ENCODE measurements at places on chromosomes 6 and 20. TPM values are rescaled to one million over a fixed set of nuclear protein-coding genes. Genes with fewer than 3 reads are reported as not detected.

RARS2 gene
- total RNA-seq = 30.2 TPM

BPIFB1 gene
- total RNA-seq = not detected

ISM1 gene
- 2.6 TPM for total RNA-seq

FAXC gene
- 5.9 TPM for total RNA-seq

SLC16A10 gene
- total RNA-seq = 5.2 TPM

CPXM1 gene
- total RNA-seq = not detected

ERVFRD-1 gene
- not detected for total RNA-seq

REM1 gene
- total RNA-seq = not detected

C20orf204 gene
- 0.50 TPM for total RNA-seq

TNFRSF6B gene
- 5.9 TPM for total RNA-seq

CRISP2 gene
- not detected for total RNA-seq

ZFP64 gene
- 14.6 TPM for total RNA-seq

NRSN1 gene
- total RNA-seq = not detected

DNA sequence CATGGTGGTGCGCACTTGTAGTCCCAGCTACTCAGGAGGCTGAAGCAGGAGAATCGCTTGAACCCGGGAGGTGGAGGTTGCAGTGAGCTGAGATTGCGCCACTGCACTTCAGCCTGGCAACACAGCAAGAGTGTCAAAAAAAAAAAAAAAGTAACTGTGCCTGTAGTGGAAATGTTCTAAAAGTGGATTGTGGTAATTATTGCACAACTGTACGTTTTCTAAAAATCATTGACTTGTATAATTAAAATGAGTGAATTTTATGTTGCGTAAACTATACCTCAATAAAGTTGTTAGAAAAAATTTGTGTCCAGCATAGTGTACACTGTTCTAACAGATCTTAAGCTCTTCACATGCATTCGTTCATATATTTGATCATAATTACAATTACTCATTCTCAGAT lies 5.5 kb downstream of the SEC23B start:
- no peak for DNase-seq

GRCh38 chr20:9276966-9277468 lies 208.1 kb downstream of the PLCB4 start:
- DNase-seq = no peak

DNA sequence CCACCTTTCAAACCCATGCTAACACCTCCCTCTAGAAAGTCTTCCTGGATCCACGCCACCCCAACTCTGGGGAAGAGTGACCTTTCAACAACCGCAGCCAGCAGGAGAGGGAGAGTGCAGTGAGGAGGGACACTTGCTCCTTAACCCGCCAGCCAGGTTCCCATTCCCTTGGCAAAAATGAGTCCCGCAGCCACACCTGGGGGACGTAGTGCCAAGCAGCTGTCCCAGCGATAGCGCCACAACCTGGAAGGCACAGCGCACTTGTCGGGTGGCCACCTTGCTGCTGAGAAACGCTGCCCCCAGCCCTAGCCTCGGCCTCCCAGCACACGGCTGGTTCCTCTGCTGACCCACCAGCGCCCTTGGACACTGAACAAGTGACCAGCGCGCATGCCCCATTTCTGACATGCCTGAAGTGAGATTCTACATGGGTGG lies 119.3 kb downstream of the JPH2 start:
- no peak for DNase-seq

GRCh38 chr6:19535351-19535750 lies 301.8 kb upstream of the ID4 start:
- no peak for DNase-seq

DNA sequence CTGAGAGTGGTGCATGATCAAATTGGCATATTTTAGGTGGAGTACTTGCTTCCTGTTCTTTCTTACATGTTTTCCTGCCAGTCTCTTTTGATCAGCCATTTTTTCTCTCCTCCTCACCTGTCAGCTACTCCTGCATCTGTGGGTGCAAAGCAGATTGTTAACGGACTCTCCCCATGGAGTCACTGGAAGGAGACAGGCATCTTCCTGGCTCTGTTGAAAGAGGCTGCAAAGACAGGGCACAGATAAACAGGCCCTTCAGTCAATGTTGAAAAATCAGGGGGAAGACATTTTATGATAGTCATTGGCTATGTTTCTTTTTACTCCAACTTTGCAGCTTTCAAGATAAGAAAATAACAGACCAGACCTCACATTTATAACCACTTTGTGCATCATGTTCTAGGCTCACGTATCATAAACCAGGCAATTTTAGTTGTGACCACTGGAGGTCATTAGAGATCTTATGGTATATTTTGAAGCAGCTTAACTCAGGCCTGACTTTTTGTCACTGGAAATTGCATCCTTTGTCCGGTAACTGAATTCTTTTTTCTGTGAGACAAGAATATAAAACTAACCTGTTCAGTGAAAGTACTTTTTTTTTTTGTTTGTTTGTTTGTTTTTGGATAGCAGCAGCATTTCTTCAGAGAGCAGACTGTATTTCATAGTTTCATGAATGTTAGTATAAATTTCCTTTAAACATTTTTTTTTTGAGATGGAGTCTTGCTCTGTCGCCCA lies 20.1 kb downstream of the ECT2L start:
- peak; percentile 58 for DNase-seq

DNA sequence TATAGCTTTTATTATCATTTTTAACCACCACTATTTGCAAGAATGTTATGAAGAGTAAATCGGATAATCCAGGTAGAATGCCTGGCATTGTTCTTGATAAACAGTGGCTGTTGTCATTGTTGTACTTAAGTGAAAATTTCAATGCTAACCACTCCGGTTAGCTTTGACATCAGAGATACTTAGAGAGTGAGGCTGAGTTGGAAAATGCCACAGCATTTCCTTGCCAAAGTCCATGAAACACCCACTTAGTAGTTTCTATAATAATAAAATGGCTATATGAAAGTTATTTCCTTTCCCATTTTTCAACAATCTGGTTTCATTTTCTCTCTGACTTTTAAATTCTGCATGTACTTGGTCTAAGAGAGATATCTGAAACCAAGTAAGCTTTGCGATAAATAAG lies 132.0 kb downstream of the CDK19 start:
- no peak for DNase-seq

DNA sequence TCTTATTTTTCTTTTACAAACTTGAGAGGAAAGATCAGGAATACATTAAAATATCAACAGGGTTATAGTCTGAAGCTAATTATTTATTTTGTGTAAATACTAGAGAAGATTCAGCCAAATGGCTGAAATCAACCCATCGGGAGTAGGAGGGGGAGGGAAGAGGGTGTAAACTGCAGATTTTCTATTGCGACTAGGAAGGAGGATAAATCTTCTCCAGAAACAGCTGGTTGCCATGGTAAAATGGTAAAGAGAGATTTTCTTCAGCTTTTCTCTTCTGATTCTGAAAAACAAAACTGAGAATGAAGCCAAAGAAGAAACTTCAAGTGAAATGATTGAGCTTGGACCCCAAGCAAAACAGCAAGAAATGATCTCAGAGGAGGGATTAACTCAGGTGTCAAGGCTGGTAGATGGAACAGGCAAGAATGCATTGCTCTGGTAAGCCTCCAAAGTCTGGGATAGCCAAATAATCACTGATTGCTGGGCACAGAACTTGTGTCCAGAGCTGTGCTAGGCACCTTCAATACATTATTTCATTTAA lies 193.5 kb upstream of the SPTLC3 start:
- no peak for DNase-seq

GRCh38 chr6:18536591-18537055 lies 149.5 kb downstream of the RNF144B start:
- no peak for DNase-seq

- no peak for DNase-seq
These were observed 223.1 kb downstream of the EYA2 start for GRCh38 chr20:47117773-47118172.

DNA sequence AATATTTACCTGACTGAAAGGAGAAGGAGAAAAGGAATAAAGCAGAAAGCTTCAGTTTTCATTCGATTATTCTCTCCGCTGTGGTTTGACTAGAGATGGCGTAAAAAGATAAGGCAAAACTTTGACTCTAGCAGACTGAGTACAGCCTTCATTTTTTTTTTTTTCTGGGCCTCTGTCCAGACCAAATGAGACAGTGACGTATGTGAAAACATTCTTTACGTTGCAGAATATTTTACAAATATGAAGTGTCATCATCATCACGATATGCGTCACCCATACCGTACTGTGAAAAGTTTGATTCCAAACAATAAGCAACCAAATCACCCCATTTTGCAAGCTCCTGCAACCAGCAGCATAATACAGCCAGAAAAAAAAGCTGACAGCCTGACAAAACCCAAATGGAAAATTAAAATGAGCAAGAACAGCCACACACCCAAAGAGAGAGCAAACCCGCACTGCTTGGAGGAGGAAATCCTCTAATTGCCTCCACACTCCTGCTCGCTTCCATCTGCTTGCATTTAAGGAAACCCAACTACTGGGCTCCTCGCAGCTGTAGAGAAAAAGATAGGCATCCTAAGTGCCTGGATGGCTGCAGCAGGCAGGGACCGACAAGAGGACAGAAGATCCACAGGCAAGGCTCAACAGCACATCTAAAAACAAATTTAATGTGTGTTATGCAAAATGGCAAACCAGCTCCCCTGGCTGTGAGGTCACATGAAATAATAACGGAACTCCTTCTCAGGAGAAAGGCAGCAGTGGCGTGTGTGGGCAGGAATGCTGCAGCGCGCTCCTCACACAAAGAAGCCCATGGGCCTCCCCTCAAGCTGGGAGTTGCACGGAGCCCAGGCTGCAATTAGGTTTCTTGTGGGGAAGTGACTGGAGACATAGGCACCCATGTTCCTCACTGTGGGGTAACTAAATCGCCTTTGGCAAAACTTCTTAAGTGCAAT lies 113.1 kb downstream of the FYN start:
- no peak for DNase-seq

DNA sequence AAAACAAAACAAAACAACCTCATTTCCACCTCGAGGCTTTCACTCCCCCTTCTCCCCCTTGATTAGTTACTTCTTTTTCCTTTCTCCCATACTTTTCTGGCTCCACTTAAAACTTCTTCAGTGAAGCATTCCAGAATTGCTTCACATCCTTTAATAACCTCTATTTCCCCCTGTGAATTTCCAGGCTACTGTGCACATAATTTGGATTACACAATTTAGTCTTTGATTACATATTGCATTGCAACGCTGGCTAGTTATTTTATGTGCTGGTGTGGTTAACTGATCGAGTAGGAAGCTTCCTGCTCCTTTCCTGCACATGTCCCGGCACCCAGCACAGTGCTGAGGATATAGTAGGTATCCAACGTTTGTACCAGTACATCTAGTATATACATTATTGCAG lies 28.1 kb upstream of the EEF1E1 start:
- no peak for DNase-seq

- DNase-seq = no peak
These were observed 10.4 kb upstream of the TNFRSF6B start for GRCh38 chr20:63686094-63686491.

- peak; percentile 48 for DNase-seq
These were observed 62.6 kb downstream of the GINS1 start for GRCh38 chr20:25470045-25470444.

DNA sequence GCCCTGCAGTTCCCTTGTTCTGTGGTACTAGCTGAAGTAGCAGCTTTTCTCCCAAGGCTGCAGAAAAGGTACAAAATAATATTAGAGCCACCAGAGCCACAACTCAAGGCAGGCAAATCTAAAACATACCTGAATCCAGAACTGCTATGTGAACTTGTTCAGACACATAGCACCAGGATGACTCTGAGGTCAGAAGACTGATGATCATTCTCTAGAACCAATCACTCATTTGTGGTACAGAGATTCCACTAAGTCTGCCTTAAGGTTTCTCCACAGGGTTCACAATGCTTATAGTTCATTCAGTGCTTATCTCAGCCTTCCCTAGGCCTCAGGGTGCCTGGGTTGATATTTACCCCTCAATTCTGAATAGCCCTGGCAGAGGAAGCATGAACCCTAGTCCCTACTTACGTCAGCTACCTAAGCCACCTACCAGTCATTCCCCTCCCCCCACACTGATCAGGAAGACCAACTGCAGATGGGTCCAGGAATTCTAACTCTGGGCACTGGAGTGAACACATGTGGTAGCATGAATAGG lies 140.9 kb upstream of the MOCS1 start:
- DNase-seq = no peak

DNA sequence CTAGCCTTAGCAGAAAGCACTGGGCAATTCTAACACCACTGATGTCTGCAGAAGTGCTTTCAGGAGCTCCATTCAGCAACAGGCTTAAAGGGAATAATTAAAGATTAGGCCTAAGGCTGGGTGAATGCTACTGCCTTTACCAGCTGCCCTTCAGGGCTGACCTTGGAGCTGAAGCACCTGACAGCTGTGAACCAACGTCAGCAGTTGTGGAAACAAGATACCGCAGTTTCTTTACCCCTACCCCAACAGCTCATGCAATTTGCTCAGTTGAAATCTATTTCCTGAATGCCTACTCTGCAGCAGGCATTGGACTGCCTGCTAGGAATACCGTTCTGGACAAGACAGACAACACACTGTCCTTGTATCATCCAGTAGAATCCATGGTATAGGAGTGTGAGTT lies 51.5 kb upstream of the ADTRP start:
- DNase-seq = no peak

GRCh38 chr6:1197309-1197708 lies 114.6 kb upstream of the FOXQ1 start:
- DNase-seq = no peak

DNA sequence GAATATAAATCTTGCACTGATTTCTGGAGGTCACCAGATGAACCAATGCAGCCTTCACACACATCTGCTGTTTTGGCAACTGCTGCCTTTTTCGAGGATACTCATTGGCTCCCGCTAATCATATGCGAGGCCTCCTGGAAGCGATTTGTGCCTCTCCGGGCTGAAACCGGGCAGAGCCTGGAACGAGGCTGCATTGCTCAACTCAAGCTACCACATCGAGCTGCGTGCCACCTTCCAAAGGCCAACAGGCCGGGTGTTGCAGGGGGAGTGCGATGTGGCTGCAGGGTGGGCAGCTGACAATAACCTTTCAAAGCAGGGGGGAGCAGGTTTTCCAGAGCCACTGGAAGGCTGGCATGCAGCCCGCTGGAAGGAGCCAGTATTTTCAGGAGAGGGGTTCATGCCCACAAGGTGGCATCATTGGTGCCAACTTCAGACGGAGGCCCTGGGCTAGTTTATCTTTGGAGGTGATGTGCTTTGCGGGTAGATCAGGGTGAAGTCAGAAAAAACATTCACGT lies 122.6 kb upstream of the IFNGR1 start:
- peak; percentile 50 for DNase-seq

DNA sequence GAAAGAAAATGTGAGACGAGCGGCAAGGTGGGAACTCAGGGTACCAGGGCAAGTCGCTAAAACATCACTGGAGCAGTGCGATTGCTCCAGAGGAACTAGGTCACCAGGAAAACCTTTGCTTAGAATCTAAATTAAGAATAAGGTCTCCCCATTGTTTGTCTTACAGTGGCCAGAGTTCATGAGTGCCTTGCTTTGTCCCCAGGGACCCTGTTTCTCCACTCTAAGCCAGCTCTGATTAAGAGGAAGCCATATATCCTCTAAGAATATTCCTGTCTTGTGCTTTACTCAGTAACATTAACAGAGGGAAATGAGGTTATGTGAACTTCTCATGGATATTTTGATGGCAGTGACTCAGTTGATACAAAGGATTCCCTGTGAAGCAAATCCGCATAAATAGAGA lies 305.8 kb downstream of the CD83 start:
- DNase-seq = no peak

- DNase-seq = no peak
These were observed 220.7 kb downstream of the ZFAND3 start for GRCh38 chr6:38040254-38040653.

All from HT1080 (cell line).